Stimulated activated CD8-positive, alpha-beta memory T cell treated with anti-CD3 and anti-CD28 coated beads, Interleukin-2, amount 100 ng/mL, for 1 hour (primary cell): ENCODE measurements at places on chromosomes 6 and 20.

DNA sequence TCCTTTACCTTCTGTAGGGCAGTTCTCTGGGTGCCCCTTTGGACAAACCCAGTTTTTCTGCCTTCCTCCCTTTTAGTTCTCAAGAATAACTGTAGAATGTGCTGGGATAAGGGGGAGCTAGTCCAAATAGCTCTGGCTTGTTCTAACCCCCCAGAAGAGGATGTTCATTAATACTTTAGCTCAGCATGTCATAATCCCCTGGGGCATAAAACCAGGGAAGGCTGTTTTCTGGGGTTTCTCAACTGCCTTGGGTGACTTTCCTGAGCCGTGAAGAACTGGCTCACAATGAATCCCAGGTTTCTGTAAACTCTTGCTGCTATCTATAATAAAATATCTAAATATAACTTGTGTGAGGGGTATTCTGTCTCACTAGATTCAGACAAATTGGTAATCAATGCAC lies 44.5 kb upstream of the RNF217 start:
- DNase-seq, result no peak

GRCh38 chr20:58418949-58419748 lies 30.1 kb downstream of the VAPB start:
- DNase-seq, result no peak

- no peak for DNase-seq
Observed at GRCh38 chr20:35698298-35699126, 640 bp downstream of the NFS1 start.

GRCh38 chr20:57513199-57513598 lies 11.7 kb downstream of the CTCFL start:
- DNase-seq, result no peak

- DNase-seq, result no peak
Observed at GRCh38 chr6:169986171-169986847, 234.9 kb downstream of the ERMARD start.

DNA sequence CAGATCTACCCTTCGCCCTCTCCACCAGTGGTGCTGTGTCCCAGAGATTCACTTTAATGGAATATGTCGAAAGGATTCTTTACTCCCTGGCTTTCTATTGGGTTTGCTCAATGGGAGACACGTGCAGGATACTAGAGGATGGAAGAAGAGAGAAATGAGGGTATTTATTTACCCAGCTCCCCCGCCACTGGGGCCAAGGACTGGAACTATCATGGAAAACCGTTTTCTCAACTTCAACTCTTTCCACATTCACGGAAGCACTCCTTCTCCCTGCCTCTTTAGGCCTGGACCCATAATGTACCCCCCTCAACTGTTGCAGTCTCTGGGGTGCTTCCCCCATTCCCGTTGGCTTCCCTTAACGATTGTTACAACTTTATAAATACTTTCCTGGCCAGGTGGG lies 26.6 kb upstream of the RALY start:
- no peak for DNase-seq

GRCh38 chr20:53795170-53795569 lies 201.5 kb upstream of the ZNF217 start:
- DNase-seq, result no peak

DNA sequence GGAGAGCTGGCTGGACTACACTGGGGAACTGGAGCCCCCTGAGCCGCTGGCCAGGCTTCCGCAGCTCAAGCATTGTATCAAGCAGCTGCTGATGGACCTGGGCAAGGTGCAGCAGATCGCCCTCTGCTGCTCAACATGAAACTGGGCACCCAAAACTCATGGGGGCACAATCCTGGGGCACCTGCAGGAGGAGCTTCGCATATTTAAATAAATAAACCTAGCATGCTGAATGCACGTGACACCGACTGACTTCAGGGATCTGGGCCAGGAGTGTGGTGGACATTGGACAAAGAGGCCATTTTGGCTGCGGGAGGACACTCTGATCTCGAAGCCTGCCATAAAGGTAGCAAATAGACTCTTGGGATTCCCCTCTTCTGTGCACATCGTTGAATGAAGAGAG lies 6.8 kb downstream of the SCAND1 start:
- DNase-seq, result no peak

GRCh38 chr6:44960898-44961297 lies 367.2 kb upstream of the RUNX2 start:
- no peak for DNase-seq

DNA sequence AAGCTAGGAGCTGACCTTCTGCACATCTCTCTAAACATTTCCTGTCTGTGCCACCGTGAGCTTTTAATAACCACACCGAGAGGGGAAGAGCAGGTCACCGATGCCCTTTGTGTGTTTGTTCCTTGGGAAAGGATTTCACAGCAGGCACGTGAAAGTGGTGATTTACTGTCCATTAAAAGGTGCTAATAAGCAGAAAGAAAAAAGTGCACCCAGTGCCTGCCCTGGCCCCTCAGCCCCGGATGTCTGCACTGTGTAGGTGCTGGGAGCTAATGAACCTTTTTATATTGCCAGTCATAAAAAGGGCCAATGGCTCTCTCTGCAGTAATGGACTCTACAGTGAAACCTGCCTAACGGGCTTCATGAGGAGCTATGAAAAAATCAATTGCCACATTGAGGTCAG lies 312.6 kb downstream of the C6orf118 start:
- no peak for DNase-seq
